ENCODE measurements at places on chromosomes 5 and 9. TPM values are rescaled to one million over a fixed set of nuclear protein-coding genes. Genes with fewer than 3 reads are reported as not detected.

TAF11L5 gene
- not detected for total RNA-seq

SCGB3A2 gene
- not detected for total RNA-seq

GOLGA1 gene
- 10.5 TPM for total RNA-seq

DMRT1 gene
- not detected for total RNA-seq

TYRP1 gene
- not detected for total RNA-seq

PAPPA gene
- 32.0 TPM for total RNA-seq

HTR1A gene
- not detected for total RNA-seq

SH3TC2 gene
- 0.29 TPM for total RNA-seq

BAAT gene
- 0.48 TPM for total RNA-seq

PCDHGC3 gene
- total RNA-seq: 6.8 TPM

STKLD1 gene
- 1.1 TPM for total RNA-seq

PRRC2B gene
- total RNA-seq: 87.4 TPM

CDKN2B gene
- not detected for total RNA-seq

IFNE gene
- total RNA-seq: 2.2 TPM

GFM2 gene
- total RNA-seq: 30.3 TPM

CORO2A gene
- 1.1 TPM for total RNA-seq

SLC6A18 gene
- not detected for total RNA-seq

C5orf63 gene
- 4.0 TPM for total RNA-seq

ZFP2 gene
- total RNA-seq: 0.05 TPM

ZNF454 gene
- total RNA-seq: not detected

ZNF618 gene
- total RNA-seq: 11.7 TPM

SYK gene
- total RNA-seq: 0.01 TPM

FGD3 gene
- total RNA-seq: 0.23 TPM

SNX18 gene
- 7.3 TPM for total RNA-seq

Measured in A549 treated with DMSO at 1 μM for 4 hours (cell line).